ENCODE measurements at places on chromosomes 2 and 18. TPM values are rescaled to one million over a fixed set of nuclear protein-coding genes. Genes with fewer than 3 reads are reported as not detected.

The EDAR gene
- total RNA-seq: 0.11 TPM

The KIF5C gene
- 18.7 TPM for total RNA-seq

DNA sequence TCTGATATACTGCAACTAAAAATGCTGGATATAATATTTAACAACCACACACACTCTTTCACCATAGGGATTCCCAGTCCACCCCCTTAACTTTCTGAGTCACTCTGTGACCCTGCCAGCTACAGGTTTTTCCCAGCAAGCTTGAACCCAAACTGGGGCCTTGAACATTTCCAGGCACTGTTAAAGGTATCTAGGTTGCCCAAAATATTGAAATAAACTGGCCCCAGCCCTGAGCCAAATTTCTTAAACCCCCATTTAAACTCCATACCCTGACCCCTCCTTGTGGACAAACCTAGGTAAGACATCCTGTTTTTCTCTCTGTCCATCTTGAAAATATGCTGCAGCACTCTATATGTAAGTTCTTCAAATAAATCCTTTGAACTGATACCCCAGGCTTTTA, 19.7 kb upstream of the DCTN1 start:
- no peaks in the 10 kb centered on the region for H3K27me3 ChIP-seq
- no peak overlapping the region for H3K4me3 ChIP-seq
- no peak overlapping the region for H3K27ac ChIP-seq
- no peaks in the 10 kb centered on the region for H3K36me3 ChIP-seq
- H3K4me1 ChIP-seq: no peaks in the 10 kb centered on the region

GRCh38 chr2:3664925-3665324, 6.9 kb downstream of the ALLC start:
- H3K36me3 ChIP-seq: no peaks in the 10 kb centered on the region
- H3K4me3 ChIP-seq: no peak overlapping the region
- peaks cover 2% of the 10 kb centered on the region for H3K4me1 ChIP-seq
- DNase-seq: no peak
- H3K27ac ChIP-seq: no peak overlapping the region

GRCh38 chr2:53778536-53779162, 8.1 kb downstream of the ASB3 start:
- no peaks in the 10 kb centered on the region for H3K36me3 ChIP-seq
- no peaks in the 10 kb centered on the region for H3K4me1 ChIP-seq
- H3K27ac ChIP-seq: no peak overlapping the region

Measured in ovary (tissue), 10 donors.